Smooth muscle cell of the brain vasculature (primary cell): ENCODE measurements at places on chromosomes 16 and 17.

GRCh38 chr17:81396278-81396721, 1.0 kb downstream of the BAHCC1 start:
- DNase-seq: no peak

- no peak for DNase-seq
These were observed 134.2 kb downstream of the ABCC1 start for GRCh38 chr16:16083421-16084156.

DNA sequence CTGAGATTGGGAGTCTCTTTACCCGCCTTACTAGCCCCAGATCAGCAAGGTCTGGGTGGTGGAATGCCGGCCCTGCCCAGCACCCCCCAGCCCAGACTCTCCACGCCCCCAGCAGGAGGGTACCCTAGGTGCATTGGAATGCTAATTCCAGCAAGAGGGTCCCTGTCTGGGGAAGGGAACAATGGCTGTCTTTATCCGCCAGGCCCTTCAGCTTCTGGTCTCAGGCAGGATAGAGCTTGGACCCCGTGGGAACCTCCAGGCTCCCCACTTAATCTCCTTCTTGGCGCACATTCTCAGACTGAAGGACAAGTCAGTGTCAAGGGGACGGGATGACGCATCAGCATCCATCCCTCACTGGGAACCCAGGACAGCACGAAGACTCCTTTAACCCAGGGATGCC, 85.1 kb downstream of the LITAF start:
- DNase-seq: no peak

GRCh38 chr17:76623271-76624146, 20.0 kb downstream of the ST6GALNAC1 start:
- peak; percentile 24 for DNase-seq

DNA sequence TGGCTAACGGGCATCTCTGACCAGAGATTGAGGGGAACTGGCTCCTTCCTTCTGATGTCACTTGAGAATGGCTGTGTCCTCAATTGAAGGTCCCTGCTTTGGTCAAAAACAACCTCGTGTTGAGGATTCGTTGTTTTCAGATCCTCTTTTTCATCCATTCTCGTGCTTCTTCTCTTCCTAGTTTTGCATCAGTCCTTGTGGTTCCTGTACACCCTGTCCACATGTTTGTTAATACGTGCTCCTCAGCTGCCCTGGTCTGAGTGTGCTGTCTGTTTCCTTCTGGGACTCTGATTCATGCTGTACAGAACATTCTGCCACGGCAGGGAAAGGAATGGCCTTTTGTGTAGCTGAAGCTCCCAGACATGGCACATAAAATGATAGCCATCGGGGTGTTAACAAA, 863.2 kb upstream of the GOT2 start:
- no peak for DNase-seq

DNA sequence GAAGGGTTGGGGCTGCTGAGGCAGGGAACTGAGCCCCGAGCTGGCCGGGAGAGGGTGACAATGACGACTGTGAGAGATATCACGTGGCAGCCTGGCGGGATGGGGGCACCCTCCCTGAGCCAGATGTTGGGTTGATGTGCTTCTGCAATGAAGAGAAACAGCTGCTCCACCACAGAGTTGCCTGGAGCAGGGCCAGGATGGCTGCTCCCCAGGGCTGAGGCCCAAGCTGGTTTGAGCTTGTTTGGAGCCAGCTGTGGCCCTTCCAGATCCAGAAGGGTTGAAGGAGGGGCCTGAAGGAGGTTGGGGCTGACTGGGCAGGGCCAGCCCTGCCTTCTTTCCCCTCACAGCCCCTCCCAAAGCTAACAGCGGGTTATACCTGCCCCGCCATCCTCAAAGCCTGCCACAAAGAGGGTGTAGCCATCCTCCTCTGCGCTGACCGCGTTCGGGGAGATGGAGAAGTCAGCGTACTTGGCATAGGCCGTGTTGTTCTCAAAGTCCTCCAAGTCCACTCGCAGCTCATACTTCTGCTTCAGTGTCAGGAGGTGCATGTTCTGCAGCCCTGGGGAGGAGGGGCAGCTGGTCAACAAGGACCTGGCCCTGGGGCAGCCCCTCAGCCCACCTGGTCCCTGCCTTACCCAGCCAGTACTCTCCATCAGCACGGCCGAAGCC, 2.1 kb downstream of the MFAP4 start:
- DNase-seq: peak; percentile 86

- DNase-seq: no peak
These were observed 46.7 kb upstream of the TBX2 start for GRCh38 chr17:61352781-61353491.

DNA sequence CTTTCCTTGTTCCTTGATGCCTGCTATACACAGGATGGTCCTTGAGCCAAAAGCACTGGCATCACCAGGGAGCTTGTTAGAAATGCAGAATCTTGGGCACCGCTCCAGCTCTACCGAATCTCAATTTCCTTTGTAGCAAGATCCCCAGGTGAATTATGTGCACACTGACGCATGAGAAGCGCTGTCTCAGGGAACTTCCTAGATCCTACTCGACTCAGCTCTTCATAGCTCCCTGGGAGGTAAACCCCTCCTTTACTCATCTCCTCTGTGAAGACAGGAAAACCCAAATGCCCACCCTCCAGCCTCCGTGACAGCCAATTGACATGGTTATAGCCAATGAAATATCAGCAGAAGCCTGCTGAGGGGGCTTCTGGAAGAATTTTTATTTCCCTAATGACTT, 4.1 kb downstream of the USP31 start:
- DNase-seq: no peak

- peak; percentile 37 for DNase-seq
These were observed 42.5 kb downstream of the GOSR1 start for GRCh38 chr17:30519707-30520106.

- no peak for DNase-seq
These were observed 49.4 kb upstream of the XYLT1 start for GRCh38 chr16:17520111-17520510.

GRCh38 chr17:48502901-48503300, 27.9 kb downstream of the HOXB1 start:
- no peak for DNase-seq

DNA sequence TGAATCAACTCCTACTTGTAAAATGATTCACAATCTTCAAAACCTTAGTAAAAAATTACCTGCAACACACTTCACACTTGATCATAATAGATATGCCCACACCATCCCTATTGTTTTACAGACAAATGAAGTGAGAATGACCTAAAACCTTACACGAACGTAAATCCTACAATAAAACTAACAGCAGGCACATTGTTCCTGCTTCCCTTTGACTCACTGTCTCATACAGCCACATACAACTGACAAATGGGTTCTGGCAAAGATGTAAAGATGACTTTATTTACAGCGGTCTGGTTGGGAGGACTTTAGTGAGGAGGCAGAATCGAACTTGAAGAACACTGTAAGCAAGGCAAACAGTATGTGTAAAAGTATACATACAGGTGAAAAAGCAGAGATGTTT, 188.7 kb downstream of the MYO1D start:
- DNase-seq: no peak

DNA sequence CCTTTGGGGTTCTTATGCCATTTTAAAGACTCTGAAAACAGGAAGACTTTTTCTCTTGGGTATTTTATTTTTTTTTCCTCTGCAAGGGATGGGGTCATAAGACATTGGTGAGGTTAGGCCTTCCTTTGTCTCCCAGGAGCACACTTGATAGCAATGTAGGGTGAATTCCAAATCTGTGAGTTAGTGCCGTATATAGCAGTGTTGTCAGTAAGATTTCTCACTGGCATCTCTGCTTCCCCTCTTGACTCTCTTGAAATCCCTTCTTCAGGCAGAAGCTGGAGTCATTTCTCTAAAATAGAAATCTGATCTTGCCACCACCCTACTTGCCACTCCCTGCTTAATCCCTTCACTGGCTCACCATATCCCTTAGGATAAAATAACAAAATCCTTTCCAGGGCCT, 529.7 kb downstream of the WWOX start:
- no peak for DNase-seq

DNA sequence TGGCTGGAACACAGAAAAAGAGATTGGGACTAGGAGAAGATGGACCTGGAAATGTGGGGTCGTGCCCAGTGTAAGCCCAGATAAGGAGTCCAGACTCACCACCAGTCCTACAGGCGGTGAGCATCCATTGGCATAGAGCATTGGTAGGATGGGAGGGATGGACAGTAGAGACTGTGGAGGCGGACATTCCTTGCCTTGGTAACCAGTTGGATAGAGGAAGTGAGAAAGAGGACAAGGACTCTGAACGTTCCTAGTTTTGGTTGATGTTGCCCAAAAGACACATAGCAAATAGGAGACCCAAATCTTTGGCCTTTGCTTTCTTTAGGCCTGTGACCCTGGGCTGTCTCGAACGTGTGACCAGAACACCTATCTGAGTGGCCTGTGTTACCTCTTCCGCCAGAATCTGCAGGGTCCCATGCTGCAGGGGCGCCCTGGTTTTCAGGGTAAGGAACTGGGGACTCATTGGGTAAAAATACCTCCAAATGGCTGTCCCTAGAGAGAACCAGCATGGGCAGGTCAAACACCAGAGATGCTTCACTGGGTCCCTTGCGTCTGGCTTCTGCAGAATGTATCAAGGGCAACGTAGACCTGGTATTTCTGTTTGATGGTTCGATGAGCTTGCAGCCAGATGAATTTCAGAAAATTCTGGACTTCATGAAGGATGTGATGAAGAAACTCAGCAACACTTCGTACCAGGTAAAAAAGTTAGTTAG, 6.4 kb downstream of the ITGAL start:
- no peak for DNase-seq

DNA sequence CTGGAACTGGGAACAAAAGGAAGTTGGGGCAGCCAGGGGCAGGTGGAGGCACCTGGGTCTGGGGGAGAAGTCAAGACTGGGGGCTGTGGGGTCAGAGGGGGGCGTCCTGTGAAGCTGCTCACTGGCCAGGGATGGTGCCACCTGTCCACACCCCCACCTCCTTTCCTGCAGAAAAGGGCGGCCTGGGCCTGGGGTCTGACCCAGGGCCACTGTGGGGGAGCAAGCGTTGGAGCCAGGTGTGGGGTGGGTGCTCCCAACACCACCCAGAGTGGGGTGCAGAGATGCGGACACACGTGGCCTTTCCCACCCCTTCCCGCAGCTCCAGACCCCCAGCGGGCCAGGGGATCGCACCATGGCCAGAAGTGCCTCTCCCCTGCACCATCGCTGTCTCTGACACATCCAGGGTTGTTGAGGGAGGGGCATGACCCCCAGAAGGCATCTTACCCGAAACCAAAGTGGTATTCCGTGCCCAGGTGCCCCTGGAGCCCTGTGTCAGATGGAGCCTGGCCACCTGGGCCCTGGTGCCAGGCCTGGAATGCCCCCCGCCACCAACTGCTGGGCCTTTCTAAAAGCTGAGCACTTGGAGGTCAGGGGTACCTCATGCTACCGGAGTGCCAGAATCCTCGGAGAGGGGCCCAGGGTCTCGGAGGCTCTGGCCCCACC, 2.6 kb upstream of the SLC16A3 start:
- no peak for DNase-seq

GRCh38 chr16:3689731-3690130, 27.6 kb downstream of the TRAP1 start:
- DNase-seq: no peak

GRCh38 chr16:7532534-7532933, 199.9 kb downstream of the RBFOX1 start:
- DNase-seq: no peak

GRCh38 chr16:78984324-78984723, 616.2 kb downstream of the MAF start:
- DNase-seq: no peak

DNA sequence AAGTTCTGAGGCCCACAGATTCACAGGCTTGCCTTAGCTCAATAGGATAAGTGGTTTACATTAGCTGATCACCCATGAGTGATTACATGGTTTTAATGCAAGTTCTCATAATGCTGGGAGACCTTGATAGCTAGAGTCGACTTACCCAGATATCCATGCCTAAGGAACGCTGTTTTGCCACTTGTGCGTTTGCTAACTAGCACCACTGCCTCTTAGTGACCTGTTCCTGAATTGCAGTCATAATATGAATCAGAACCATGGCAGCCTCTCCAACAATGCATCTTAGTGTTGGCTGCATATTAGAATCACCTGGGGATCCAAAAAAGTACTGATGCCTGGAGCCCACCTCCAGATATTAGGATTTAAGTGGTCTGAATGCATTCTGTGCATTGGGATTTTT, 251.1 kb upstream of the CDH5 start:
- DNase-seq: no peak

DNA sequence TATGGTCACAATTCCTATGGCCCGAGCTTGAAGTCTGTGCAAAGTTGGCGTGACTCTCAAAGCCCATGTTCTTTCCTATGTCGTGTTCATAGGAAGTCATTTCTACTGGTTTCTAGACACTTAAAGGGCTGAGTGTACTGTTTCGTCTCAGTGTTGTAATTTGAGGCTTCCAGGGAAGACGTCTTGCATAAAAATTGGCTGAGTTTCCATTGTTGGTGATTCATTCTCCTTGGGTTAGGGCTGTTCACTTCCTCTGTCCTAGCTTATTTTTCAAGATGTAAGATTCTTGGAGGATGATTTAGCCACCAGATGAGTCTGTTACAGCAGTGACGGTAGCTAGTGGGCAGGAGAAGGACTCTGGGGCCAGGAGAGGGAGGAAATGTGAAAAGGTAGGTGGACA, 43.1 kb downstream of the PIK3R5 start:
- peak; percentile 68 for DNase-seq

- DNase-seq: no peak
These were observed 3.6 kb downstream of the TAOK2 start for GRCh38 chr16:29977063-29977825.

GRCh38 chr17:33261820-33262219, 31.3 kb downstream of the ASIC2 start:
- no peak for DNase-seq

- DNase-seq: no peak
These were observed 3.2 kb upstream of the IGF2BP1 start for GRCh38 chr17:48993951-48994350.

DNA sequence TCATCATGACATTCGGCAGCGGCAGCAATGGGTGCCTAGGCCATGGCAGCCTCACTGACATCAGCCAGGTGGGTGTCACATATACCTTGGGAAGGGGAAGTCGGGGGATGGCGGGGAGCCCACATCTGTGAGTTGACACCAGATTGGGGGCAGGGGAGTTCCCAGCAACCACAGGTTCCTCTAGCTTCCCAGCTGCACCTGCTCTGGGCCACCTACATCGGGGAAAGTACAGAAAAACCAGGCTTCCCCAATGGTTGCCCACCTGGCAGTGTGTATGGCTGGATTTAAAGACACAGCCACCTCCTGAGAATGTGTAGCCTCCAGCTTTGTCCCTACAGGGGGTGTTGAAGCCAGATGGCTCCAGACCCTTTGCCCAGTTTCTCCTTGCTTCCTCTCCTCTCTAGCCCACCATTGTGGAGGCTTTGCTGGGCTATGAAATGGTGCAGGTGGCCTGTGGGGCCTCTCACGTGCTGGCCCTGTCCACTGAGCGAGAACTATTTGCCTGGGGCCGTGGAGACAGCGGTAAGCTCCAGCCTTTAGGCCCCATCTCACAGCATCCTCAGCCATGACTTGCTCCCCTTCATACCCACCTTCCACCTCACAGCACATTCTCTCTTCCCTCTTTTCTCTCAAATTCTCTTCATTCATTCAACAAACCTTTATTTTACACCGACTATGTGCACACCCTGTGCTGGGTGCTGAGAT, 5.0 kb upstream of the TRAF4 start:
- DNase-seq: no peak

GRCh38 chr16:23131436-23131835, 17.8 kb downstream of the USP31 start:
- no peak for DNase-seq
